Amniotic stem cell (primary cell): ENCODE measurements at places on chromosomes 2 and 18.

DNA sequence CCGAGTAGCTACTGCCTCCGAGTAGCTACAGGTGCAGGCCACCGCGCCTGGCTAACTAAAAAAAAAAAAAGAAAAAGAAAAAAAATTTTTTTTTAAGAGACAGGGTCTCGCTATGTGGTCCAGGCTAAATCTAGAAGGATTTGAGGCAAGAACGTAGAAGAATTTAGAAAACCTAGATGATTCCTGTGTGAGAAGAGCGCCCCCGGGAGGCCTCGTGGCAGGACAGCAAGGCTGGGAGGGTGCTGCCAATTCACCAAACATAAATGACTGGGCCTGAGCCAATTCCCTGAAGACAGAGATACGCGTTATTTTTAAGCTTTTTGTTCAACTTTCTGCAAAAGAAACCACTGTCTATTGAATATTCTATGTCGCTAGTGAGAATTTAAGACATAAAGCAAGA lies 90.1 kb upstream of the TGFA start:
- DNase-seq: no peak

GRCh38 chr18:9353596-9353995 lies 19.0 kb downstream of the TWSG1 start:
- no peak for DNase-seq

DNA sequence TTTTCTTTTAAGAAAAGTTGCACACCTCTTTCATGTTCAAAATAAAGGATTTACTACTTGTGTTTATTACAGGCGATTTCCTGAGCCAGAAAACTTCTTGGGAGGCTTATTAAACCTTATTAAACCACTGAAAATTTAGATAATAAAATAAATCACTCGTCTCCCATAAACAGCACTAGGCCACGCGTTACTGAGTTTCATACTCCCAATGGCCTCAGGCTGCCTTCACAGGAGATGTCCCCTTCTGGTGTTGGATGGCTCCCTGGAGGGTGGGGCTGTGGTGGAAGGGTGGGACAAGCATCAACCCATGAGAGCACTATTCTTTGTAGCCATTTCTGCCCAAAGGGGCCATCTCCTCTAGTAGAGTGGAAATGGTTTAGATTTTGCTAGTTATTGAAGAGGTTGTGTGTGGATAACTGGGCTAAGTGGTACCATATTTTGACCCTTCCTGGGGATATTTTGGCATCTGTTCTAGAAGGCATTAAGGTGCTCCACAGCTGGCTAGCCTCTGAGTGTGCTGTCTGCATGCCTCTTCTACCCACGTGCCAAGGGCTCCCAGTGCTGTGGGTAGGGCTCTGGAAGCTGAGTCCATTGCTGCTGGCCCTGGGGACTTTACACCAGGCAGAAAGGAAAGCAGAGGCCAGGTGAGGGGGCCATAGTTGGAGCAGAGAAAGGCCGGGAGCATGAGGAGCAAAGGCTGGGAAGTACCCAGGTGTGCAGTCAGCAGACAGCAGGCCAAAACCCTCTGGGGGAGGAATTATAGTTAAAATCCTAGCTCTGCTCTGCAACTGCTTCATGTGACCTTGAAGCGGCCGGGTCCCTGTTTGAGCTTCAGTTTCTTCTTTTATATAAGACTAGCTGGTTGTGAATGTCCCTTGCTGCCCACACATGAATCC lies 121.7 kb upstream of the SMAD2 start:
- DNase-seq: no peak

- DNase-seq: no peak
Measured at GRCh38 chr2:77104554-77104953, 417.6 kb downstream of the LRRTM4 start.

DNA sequence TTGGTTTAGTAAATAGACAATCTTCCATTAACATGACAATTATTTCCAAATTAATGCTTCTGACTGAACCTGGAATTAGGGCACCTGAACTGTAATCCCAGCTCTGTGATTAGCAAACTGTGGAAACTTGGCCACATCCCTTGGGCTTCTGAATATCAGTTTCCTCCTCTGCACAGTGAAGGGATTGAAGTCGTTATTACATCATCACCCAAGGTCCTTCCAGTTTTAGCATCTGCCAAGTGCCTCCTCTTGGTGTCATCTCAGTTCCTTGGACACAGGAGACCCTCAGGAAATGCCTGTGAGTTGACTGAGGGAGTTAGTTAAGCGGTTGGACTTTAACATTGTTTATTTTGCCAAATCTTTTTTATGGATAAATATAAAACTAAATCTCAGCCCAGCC lies 64.8 kb downstream of the MOGAT1 start:
- no peak for DNase-seq

DNA sequence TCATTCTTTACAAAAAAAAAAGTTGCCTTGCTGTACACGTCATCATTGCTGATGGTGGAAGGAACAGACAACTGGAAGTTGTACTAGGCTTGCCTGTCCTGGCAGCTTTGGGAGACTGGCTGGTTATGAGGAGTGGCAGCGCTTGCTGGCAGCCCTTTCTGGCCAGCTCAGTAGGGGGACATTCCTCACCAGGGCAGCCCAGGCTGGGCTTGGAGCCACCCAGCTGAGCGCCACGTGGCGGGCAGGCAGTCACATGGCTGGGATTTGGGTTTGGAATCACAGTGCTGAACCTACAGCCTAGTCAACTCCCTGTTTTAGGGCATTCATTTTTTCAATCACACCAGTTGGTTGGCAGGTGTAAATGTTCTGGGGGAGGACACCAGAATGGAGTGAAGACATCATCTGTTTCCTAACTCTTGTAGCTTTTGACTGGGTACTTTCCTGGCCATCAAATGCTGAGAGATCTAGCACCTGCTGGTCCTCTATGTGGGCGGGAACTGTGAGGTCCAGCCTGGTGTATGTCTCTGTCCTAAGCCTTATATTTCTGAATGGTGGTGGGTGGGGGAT lies 139.3 kb downstream of the SETBP1 start:
- DNase-seq: no peak

GRCh38 chr2:150282771-150283371 lies 204.6 kb downstream of the RND3 start:
- no peak for DNase-seq

- DNase-seq: no peak
Measured at GRCh38 chr18:75204269-75204731, 4.6 kb downstream of the PTGR3 start.

- no peak for DNase-seq
Measured at GRCh38 chr2:74599676-74600075, 45.2 kb downstream of the DOK1 start.

- DNase-seq: no peak
Measured at GRCh38 chr2:129781749-129782632, 197.5 kb upstream of the RAB6C start.

DNA sequence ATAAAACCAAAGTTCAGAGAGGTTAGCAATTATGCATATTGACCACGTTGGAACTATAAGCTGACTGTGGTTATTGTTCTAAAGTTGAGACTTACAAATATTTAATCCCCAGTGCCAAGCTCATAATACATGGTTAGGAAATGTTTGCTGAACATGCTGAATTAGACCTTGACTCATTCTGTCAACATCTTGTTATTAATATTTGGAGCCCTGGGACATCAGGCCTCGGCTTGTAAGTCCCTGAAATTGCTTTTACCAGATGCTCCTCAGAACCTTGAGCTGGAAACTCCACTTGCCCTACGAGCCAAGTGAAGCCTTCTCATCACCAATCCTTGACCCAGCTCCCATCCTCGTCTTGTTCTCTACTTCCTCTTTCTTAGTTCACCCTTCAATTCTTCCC lies 21.2 kb downstream of the DYNAP start:
- DNase-seq: no peak

GRCh38 chr2:110853516-110853915 lies 121.1 kb downstream of the ACOXL start:
- DNase-seq: no peak

DNA sequence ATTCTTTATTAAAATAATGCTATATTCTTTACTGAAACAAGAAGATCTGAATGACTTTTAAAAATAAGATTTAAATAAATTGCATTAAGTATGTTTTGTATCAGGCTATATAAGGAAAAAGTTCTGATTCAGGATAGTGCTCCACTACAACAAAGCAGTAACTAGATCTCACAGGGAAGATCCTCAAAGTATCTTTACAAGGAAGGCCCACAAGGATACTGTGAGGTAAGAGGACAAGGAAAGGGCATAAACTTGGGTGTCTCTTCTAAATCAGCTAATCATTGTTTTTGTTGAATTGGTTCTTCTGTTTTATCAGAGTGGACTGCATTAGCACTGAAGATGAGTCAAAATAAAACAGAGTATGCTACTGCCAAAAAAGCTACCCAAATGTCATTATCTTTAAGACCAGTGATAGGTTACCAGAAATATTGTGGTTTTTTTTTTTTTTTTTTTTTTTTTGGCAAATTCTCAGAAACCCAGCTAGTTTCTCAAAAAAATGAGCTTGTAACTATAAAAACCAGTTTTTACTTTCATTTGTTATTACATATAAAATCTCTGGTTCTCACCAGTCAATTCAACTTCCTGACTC lies 160.9 kb downstream of the BAZ2B start:
- DNase-seq: no peak

GRCh38 chr2:221570321-221570935 lies 1.7 kb downstream of the EPHA4 start:
- peak; percentile 13 for DNase-seq

DNA sequence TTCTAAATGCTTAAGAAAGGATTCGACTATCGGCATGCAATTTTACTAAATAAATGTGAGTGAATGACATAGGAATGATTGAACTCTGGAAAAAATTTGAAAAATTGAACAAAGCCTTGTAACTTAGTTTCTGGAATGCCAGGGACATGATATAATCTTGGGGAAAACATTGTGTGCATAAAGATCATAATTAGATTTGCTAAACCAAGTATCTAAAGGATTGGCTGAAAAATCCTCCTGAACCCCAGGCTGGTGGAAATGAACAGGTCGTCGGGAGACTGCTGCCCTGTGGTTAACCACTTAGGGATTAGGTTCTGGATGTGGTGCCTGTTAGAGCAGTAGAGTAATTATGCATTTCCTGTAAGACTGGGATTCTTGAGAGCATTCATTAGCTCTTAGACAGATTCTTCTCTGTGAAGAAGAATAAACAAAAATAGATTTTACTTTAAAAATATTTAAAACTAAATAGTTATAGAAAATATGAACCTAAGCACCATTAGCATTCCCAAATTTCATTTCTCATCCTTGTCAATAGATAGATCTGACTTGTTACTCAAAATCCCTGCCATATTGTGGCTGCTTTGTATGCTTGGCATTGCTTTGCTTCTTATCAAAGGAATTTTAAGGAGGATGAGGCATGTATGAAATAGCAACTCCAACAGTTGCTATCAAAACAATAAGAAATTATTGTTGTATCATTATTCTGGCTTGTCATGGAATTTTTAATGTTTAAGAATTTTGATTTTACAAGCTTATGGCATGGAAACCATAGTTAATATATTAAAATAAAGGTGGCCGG lies 55.9 kb downstream of the LYPD6B start:
- DNase-seq: peak; percentile 55

GRCh38 chr2:119202610-119203310 lies 20.9 kb upstream of the STEAP3 start:
- DNase-seq: no peak
